ENCODE measurements at places on chromosomes 16 and 17.

GRCh38 chr16:83933885-83934683 lies 19.0 kb upstream of the OSGIN1 start:
- no peak for DNase-seq

DNA sequence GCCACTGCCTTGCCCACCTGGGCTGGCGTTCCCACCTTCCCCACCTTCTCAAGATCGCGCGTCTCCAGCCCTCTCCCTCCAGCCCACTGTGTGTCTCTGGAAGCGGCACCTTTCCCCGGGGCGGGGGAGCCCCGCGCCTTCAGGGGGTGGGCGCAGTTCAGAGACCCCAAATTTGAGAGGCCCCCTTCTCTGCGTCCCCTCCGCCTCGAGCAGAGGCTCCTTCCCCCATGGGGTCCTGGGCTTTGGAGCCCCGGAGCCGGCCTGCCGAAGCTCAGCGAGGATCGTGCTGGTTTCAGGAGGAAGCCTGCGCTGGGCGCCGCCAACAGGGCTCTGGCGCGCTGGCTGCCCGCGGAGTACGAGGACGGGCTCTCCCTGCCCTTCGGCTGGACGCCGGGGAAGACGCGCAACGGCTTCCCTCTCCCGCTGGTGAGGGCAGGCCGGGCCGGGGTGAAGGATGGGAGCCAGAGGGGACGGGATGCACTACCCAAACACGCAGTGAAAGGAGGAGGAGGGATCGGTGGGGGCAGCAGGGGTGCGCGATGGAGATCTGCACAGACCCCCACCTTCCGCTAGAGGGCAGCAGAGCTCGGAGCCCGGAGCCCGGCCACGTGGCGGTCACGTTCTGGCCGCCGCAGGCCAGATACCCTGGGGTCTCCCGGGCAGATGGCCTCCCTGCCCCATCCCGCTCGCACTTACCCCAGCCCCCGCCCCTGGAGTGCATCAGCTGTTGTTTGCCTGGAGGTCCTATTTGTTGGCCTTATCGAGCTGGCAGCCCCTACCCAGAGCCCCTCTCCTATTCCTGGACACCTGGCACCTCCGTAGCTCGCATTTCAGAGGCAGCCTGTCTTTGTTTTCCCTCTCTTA lies 11.1 kb downstream of the LPO start:
- DNase-seq: peak; percentile 51

GRCh38 chr17:4934173-4934979 lies 2.3 kb downstream of the GP1BA start:
- no peak for DNase-seq

DNA sequence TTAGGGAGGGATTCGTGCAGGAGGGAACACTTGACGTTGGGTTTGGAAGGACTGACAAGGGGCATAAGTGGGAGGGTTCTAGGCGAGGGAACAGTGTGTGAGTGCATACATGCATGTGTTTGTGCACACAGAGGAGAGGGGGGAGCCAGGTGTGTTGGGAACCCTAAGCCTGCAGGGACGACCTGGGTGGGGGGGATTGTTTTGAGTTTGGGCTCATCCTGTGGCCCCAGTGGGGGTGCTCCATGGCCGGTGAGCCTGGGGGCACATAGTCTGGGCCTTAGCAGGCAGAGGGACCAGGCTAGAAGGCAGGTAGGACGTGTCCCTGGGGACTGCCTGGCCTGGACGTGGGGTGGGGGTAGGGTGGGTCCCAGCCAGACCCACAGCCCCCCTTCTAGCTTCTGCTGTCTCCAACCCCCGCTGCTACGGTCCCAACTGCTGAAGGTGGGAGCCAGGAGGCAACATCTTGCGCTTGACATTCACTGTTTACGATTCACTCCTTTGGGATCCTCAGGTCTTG lies 11.9 kb upstream of the RASD1 start:
- no peak for DNase-seq

- no peak for DNase-seq
Observed at GRCh38 chr16:74743668-74744299, 30.8 kb downstream of the FA2H start.

GRCh38 chr16:790086-790485 lies 1.7 kb downstream of the CHTF18 start:
- DNase-seq: no peak

GRCh38 chr17:917941-918740 lies 61.4 kb downstream of the NXN start:
- no peak for DNase-seq

DNA sequence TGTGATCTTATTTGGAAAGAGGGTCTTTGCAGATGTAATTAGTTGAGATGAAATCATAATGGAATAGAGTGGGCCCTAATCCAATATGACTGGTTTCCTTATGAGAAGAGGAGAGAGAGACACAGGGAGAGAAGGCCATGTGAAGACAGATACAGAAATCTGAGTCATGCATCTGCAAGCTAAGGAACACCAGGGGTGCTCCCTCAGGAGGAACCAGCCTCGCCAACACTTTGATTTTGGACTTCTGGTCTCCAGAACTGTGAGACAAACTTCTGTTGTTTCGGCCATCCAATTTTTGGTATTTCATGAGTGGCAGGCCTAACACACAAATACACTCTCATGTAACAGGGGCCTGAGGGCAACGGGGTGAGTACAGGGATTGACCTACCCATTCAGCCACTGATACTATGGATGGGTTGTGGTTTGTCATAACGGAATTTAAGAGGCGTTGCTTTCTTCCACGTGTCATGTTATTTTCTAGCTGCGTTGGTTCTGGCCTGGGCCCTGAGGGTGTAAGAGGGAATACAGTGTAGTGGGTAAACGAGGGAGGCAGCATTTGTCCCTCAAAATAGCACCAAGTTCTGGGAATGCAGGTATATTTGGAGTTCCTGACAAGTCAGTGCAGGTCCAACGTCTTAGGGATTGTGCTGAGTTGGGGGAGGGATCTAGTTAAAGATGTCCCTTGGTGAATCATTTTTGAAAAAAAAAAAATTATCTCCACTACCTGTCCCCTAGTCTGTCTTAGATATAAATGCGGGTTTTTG lies 17.7 kb downstream of the PLCG2 start:
- DNase-seq: no peak

DNA sequence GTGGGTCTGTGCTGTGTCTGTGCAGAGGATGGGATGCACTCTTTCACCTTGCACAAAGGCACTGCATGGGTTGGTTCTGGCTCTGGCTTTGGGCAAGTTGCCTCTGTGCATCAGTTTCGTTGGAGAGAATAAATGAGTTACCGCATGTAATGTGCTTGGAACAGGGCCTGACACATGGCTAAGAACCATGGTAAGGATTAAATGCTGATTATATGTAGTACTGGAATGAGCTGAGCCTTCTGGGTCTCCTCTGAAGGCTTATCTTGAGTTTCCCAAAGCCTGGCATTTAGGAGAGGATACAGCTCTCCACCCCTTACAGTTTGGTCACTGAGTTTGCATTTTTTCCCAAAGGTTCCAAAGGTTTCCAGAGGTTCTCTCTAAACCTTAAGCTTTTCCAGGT lies 69.1 kb downstream of the KSR1 start:
- no peak for DNase-seq

- DNase-seq: no peak
Observed at GRCh38 chr17:7097940-7098339, 16.7 kb downstream of the ASGR2 start.

DNA sequence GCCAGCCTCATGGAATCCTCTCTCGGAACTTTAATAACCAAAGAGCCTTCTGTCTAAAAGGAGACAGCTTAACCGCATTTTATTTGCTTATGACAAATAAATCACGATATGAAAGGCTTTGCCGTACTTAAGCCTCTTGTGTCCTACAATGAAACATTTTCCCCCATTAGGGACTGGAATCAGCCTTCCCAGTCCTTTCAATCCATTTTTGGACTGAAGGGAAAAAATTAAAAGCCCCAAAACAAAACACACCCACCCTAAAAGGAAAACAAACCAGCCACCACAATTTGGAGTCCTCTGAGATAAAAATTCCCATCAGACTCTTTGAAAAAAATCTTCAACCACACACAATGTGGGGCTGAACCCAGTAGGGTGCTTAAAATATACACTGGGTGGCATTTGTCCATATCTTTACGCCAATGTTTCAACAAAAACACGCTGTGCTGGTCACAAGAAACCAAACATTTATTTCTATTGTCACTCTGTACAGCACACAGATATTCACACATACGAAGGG lies 3.0 kb downstream of the HOXB4 start:
- DNase-seq: no peak

DNA sequence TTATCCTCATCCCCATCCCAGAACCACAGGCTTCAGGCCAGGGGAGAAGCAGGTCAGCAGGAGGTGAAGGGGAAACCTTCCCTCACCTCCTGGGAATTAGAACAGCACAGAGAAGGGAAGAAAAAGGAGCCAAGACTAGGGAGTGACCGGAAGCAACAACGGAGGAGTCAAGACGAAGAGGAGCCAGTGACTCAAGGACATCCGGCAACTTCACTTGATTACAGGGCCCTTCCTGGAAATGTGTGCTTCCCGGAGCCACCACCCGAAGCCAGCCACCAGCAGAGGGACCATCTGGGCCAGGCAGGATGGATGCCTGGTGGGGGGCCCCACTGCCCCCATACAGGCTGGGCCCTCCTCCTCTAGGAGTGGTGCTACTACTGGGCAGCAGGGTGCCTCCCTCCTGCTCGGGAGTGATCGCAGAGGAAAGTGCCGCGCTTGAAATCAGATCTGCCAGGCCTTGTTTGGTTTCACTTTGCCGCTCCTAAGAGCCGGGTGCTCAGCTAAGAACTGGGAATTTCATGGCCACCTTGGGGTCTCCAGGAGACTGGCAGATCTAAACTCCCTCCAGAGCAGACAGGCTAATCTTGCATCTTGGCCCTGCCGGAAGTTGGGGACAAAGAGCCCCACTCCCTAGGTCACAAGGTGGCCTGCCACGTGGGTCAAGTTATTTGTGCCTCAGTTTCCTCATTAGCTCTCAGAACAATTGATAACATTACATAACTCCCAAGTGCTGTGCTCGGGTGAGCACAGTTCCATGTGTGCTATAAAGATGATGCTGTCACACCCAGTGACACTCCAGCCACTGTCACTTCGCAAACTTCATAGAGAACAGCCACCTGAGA lies 6.6 kb downstream of the CDC42EP4 start:
- DNase-seq: no peak

GRCh38 chr17:44397479-44398440 lies 8.3 kb upstream of the ITGA2B start:
- no peak for DNase-seq

GRCh38 chr17:73284906-73285602 lies 23.4 kb upstream of the CPSF4L start:
- no peak for DNase-seq

DNA sequence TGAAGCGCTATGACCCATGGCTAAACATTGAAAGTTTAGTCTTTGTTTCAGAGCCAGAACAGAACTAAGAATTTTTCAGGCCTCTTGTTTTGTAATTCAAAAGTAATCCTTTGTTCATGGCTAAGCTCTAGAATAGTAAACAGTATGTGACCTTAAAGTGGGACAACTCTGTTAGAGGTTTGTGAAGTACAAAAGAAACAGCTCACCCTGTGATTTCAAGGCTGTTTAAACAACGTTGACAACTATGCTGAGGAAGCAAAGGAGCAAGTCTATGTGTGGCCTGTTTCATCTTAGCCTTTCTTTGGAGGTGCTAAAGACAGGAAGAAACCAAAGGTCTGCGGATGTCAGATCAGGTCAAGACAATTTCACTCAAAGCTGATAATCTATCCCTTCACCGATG lies 40.4 kb downstream of the MYOCD start:
- no peak for DNase-seq

GRCh38 chr17:59642565-59642964 lies 22.9 kb downstream of the CLTC start:
- no peak for DNase-seq

DNA sequence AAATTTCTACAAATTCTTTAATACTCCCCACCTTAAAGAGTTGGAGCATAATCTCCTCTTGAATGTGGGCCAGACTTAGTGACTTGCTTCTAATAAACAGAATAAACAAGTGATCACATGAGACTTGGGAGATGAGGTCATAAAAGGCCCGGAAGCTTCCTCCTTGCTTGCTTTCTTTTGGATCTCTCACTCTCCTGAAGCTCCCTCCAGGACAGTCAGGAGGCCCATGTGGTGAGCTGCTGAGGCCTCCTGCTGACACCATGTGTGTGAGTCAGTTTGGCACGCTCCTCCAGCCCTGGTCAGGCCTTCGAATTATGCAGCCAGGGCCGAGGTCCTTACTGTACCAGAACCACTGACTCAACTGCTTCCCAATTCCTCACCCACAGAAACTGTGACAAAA lies 53.2 kb downstream of the NDEL1 start:
- DNase-seq: no peak

GRCh38 chr17:82884970-82885353 lies 45.1 kb upstream of the ZNF750 start:
- no peak for DNase-seq

DNA sequence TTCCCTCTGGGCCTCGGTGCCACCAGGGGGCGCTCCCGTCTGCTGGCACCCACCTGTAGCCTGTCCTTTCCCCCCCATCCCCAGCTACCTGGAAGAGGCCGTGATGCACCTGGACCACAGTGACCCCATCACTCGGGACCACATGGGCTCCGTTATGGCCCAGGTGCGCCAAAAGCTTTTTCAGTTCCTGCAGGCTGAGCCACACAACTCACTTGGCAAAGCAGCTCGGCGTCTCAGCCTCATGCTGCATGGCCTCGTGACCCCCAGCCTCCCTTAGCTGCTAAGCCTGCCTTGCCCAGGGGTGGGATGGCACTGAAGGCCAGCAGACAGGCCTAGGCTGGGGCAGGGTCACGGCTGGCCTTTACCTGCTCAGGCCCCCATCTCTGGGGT lies 818 bp upstream of the NRN1L start:
- no peak for DNase-seq

- no peak for DNase-seq
Observed at GRCh38 chr16:87074641-87075318, 242.4 kb downstream of the C16orf95 start.

GRCh38 chr17:28686296-28686695 lies 24.3 kb downstream of the SUPT6H start:
- DNase-seq: no peak

- no peak for DNase-seq
Observed at GRCh38 chr16:56883586-56883985, 18.6 kb downstream of the SLC12A3 start.

DNA sequence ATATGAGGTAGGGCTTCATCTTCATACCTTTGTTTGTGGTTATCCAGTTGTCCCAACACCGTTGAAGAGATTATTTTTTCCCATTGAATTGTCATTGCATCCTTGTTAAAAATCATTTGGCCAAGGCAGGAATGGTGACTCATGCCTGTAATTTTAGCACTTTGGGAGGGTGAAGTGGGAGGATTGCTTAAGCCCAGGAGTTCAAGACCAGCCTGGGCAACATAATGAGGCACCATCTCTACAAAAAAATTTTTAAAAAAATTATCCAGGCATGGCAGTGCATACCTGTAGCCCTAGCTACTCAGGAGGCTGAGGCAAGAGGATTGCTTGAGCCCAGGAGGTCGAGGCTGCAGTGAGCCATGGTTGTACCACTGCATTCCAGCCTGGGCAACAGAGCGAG lies 223.9 kb downstream of the TANC2 start:
- no peak for DNase-seq

- no peak for DNase-seq
Observed at GRCh38 chr16:4385789-4386450, 14.3 kb downstream of the VASN start.

- DNase-seq: no peak
Observed at GRCh38 chr16:53495325-53495724, 7.7 kb downstream of the AKTIP start.

Data from anterior cingulate cortex (tissue), 58 donors.